ENCODE measurements at places on chromosomes 13 and 19.

DNA sequence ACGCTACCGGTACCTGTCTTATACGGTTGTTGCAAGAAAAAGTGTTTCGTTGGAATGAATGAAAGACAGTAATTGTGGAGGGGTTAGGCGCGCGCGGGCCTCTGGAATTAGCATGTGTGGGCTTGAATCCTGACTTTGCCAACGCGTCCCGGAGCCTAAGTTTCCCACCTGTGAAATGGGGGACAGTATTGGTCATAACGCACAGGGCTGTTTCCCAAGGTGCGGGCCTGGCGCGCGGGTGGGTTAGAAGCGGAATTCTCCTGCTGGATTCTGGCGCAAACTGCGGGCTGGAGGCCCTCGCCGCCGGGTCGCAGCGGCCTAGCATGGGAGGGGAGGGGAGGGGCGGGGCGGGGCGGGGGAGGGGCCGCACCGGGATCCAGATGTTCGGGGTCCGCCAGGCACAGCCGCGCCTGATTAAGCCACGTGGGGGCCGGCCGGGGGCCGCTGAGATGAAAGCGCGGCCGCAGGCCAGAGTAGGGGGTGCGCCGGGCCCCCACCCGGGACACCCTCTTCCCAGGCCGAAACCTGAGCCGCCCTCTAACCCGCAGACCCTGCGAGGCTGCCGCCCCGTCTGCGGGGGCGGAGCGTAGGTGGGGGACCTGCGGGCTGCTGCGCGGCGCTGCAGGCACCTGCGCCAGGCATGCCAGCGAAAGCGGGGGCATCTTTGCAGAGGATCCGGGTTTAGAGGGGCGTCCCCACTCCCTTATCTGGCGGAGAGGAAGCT is 1.2 kb upstream of the TMEM59L start:
- no peak for DNase-seq

DNA sequence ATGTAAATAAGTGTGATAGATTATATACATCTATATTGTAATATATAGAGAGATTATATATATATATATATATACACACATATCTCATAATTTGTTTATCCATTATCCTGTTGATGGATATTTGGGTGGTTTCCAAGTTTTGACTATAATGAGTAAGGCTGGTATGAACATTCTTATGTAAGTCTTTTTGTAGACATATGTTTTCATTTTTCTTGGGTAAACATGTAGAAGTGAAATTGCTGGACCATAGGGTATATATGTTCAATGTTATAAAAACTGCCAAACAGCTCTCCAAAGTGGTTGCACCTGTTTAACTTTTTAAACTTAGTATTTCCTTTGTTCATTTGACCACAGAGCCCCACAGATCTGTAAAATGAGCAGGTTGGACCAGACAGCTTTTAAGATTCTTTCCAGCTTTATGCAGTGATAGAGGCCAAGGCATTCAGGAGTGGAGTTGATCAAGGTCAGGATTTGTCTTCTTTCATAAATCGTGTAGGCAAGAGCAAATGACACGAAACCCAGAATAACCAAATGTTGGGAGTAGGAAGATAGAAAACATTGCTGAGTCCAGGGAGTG is 21.7 kb upstream of the KATNAL1 start:
- DNase-seq = no peak

DNA sequence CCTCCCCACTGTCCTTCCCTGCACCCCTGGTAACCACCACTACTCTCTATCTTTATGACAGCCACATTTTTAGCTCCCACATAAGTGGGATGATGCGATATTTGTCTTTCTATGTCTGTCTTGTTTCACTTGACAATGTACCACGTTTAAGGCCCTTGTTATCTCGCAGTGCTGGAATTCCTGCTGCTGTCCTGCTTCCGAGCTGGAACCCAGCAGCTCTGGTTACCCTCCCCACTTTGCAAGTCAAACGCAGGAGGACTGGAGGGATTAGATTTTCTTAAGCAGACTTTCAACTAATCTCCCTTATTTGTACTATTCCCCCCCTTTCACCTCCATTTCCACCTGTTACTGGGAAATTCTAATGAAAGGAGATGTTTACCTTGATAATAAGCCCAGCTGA is 59.1 kb upstream of the PDX1 start:
- DNase-seq = no peak

GRCh38 chr13:88376760-88377388 is 705.7 kb downstream of the SLITRK5 start:
- DNase-seq = peak; percentile 6

GRCh38 chr13:84137292-84137691 is 255.0 kb upstream of the SLITRK1 start:
- DNase-seq = no peak

DNA sequence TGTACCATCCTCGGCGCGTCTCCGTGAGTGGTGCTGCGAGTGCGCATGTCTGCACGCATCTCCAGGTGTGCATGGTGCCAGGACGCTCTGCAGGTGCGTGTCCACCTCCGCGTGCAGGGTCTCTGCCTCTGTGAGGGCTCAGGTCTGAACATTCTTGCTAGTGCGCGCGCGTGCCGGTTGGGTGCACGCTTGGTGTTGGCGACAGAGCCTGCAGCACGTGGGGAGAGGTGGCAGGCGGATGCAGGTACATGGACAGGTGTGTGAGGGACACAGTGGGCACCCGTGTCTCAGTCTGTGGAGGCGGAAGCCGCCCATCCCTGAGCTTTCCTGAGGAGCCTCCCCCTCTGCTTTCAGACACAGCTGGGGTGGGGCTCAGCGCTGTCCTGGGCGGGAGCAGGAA is 4.9 kb upstream of the OR10H2 start:
- DNase-seq = no peak

- no peak for DNase-seq
These were observed 122.2 kb downstream of the KL start for GRCh38 chr13:33138441-33138840.

GRCh38 chr19:8210421-8211101 is 1.4 kb downstream of the CERS4 start:
- DNase-seq = no peak

GRCh38 chr13:35789335-35790165 is 313.1 kb upstream of the MAB21L1 start:
- DNase-seq = no peak

DNA sequence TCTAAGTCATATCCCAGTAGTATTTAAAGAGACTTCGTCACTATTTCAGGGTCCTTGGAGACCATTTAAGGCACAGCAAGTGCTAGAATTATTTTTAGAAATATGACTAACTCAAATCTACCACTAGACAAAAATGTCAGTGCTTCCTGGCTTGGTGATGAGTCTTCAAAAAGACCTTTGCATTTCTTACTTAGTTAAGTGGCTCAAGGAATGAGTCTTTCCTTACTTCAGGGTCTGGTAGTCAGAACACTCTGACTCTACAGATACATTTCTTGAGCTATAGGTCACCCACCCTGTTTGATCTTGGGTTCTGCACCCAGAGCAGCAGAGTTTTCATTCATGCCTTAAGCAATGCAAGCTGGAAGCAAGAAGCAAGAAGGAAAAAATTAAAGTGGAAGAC is 191.0 kb upstream of the HTR2A start:
- no peak for DNase-seq

- no peak for DNase-seq
These were observed 35.5 kb upstream of the CSNK1A1L start for GRCh38 chr13:37141011-37141410.

DNA sequence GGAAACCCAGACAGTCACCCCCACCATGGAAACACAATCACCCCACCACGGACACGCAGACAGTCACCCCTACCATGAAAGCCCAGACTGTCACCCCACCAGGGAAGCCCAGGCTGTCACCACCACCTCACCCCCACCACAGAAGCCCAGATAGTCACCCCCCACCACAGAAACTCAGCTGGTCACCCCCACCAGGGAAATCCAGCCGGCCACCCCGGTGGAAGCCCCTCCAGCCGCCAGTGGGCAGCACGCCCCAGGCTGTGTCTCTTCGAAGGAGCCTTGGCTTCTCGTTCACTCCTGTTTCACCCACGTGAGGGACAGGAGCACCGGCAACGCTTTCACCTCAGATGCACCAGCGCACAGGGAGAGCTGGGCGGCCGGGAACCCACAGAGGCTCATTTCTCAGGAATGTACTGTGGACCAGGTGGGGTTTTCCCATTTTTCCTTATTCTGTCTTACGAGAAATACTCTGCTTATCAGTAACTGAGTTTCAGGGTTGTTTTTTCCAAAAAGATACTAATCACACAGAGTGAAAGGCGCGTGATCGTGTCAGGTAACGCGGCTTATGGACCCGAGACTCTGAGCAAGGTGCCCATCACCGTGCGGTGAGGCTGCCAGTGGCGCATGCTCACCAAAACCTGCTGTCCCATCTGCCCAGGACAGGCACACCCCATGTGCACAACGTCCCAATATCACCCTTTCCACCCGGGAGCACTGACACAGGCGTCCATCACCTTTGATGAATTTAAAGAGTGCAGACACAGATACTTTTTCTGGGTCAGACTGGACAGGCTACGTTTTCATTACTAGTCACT is 28.0 kb downstream of the CARS2 start:
- DNase-seq = no peak

GRCh38 chr19:11481534-11482383 is 913 bp upstream of the ELAVL3 start:
- peak; percentile 72 for DNase-seq

GRCh38 chr19:6610934-6611852 is 20.2 kb upstream of the CD70 start:
- peak; percentile 46 for DNase-seq

DNA sequence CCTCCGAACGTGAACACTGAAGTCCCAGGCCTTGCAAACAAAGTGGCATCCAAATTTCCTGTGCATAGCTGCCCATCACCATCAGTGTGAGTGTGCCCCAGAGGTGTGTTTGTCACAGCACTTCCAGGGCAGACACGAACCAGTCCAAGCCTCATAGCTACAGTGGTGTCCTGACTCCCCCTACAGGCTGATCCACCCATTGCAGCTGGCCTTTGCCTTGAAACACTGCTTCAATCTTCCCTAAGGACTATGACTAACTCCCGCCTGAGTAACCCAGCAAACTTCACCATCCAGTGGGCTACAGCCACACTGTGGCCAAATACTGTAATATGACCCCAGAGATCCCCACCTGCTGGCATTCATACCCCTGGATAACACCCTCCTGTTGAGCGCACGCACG is 3.9 kb downstream of the ZNF266 start:
- DNase-seq = no peak

GRCh38 chr13:98199480-98199879 is 22.4 kb upstream of the RNF113B start:
- DNase-seq = no peak

GRCh38 chr13:26551255-26551860 is 6.1 kb upstream of the WASF3 start:
- DNase-seq = no peak

DNA sequence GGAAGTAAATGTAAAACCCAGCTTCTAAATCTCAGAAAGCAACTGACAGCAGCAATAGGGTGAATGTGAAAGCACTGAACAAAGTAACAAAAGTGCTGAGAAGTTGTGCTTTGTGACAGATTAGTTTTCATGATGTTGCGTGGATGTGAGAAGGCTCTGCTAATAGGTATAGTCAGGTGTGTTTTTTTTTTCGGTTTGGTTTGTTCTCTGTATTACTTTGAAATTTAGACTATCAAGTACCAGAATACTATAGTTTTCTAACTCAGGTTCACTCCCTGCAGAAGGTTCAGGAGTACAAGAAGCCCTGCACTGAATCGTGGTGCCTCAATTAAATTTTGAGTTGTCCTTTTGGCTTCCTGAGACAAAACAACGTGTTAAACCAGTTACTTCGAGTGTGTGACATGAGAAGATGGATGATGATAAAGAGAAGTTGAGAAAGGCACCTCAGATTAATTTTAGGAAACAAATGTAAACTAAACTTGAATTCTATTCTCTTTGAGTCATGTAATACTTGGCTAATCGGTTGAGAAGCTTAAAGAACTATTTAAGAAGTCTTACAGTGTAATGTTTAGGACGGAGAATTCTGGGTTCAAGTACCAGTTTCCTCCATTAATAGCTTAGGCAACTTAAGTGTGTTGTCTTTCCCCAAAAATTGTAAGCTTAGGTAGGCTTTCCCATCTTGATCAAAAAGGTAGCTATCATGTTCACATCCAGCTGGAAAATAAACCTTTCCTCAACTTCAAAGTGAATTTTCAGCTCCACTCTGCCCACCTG is 10.3 kb downstream of the MIR17HG start:
- DNase-seq = no peak

DNA sequence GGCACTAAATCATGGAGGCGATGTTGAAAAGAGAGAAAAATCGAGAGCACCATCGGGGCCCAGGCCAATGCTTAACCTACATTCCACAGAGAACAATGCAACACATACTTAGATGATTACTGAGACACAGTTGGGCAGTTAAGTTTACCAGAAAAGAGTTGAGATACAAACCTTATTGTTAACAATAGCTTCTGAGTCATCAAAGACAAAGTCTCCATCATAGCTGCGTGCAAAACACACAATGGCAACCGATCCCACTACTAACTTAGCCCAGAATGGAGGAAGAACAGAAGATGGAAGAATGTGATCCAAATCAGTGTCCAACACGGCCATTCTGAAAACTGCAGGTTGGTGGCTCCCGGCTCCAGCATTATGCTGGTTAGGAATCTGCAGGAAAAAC is 6.2 kb downstream of the TMTC4 start:
- no peak for DNase-seq

DNA sequence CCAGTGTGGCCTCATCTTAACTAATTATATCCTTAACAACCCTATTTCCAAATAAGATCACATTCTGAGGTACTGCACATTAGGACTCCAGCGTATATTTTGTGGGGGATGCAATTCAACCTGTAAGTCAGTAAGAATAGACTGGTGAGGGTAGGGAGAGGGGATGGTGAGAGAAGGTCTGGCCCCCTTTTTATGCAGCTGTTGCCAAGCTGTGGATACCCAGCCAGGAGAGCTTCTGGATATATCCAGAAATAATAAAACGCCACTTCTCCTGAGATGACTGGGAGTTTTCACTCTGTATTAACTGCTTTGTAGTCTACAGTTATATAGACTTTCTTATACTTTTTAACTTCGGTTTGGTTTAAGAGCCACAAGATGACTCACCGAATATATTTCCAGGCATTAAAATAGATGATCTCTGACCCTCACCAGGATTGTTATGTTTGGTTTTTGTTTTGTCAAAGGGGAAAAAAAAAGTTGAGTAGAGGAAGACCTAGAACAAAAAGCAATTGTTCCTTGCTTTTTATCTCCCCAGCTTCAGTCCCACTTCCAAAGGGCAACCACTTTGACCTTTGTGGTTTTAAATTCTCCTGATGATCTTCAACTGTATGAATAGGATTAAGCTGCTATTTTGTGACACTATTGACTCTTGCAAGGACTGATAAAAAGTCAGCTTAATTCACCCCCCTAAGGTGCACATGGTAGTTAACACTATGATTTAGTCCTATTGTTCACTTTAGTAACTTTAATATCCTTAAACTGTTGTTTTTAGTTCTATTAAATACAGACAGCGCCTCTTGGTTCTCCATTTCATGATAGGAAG is 3.1 kb upstream of the NEK3 start:
- peak; percentile 39 for DNase-seq

All from retinal pigment epithelial cell (primary cell).